ENCODE measurements at places on chromosomes 1 and 21.

- DNase-seq = no peak
These were observed 54.1 kb downstream of the OLFM3 start for GRCh38 chr1:101942516-101943193.

- DNase-seq = no peak
These were observed 186.3 kb upstream of the USP25 start for GRCh38 chr21:15543473-15543872.

DNA sequence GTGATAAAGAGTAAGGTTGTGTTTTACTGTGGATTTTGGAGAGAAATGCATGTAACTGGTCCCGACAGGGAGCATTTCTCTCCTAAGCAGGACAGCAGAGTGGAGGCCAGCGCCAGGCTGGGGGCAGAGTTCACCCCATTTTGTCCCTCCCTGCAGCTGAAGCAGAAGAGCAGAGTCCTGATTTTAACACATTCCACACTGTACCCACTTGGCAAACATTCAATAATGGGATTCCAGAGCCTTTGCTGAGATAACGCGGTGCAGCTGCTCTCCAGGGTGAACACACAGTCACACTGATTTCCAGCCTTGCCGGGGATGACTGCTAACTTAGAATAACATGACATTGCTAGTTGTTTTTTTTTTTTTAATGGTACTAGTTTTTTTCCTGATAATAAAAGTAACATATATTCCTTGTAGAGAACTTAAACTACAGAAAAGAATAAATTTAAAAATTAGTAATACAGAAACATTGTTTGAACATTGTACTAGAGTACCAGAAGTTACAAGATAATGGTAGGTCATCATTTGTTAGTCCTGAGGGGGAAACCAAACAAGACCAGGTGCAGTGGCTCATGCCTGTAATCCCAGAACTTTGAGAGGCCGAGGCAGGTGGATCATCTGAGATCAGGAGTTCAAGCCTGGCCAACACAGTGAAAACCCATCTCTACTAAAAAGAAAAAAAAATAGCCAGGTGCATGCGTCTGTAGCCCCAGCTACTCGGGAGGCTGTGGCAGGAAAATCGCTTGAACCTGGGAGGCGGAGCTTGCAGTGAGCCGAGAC lies 77.2 kb downstream of the SCCPDH start:
- no peak for DNase-seq

DNA sequence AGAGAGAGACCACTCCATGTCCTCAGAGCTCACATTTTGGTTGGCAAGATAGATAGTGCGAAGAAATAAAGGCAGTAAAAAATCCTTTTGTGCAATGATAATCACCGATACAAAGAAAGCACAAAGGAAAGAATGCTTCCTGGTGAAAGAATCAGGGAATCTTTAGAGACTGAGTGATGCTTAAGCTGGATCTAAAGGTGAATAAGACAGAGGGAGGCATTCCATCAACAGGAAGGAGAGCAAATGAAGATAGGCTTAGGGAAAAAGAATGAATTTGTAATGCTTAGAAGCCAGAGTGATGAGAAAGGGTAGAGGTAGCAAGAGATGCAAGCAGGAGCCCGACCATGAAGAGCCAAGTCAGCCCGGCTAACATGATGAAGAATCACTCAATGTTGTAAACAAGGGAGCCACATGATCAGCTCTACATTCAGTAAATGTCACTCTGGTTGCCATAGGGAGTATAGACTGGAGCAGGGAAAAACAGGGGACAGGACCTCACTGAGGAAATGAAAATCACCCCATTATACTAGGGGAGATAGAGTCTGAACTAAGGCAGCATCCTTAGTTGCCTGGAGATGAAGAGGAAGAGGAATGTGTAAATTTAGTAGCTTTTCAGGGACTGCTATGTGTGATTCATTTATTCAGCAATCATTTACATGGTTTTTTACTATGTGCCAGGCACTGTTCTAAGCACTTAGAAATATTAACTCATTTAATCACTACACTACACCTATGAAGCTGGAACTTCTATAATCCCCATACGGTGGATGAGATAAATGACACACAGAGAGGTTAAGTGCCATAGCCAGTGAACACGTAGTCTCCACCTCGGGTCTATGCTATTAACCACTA lies 402.6 kb upstream of the NFIA start:
- no peak for DNase-seq

GRCh38 chr1:9249534-9250410 lies 15.2 kb downstream of the H6PD start:
- DNase-seq = peak; percentile 41

- DNase-seq = no peak
These were observed 9.8 kb upstream of the GPR137B start for GRCh38 chr1:236132420-236133046.

GRCh38 chr1:160907976-160908375 lies 23.0 kb upstream of the ITLN1 start:
- DNase-seq = no peak

DNA sequence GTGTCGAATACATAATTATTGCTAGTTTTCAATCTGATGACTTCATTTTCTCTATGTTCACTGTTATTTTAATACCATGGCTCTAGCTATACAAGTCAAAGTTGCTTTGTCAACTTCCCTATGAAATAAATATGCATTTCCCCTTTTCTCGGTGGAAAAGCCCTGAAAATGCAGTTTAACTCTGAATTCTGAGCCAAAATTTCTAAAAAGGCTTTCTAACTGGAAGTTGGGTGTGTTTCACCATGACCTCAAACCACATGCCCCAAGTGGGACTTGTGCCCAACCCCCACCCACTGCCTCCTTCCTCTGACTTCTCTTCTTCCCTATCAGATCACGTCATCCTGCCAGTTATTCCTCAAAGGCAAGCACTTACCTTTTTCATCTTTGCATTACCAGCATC lies 8.9 kb downstream of the MKNK1 start:
- DNase-seq = no peak

- peak; percentile 83 for DNase-seq
These were observed 19.7 kb upstream of the RBBP5 start for GRCh38 chr1:205141236-205142101.

DNA sequence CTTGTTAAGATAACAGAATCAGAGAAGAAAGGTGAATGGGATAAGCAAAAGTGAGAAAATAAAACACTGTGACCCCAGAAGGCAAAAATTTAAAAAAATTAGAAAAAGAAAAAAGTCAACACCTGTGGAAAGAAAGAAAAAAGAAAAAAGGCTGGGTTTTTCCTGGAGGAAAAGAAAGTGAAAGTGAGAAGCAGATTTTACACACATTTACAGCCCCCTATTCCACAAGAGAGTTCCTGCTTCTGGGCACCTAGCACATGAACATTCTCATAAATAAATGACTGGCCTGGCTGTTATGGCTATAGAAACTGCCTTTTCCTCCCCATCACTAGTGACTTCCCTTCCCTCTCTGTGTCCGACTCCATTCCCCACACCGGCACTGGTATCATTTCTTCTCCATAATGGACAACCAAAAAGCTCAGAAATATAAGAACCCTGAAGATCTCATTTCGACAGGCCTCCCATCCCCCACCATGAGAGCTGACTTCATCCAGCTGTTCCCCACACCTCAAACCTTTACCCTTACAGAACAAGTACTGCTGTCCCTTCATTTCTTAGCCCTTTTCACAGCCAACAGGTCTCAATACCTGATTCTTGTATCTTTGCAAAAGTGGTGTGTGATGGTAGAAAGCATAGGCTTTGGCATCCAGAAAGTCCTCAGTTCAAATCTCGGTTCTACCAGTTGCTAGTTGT lies 12.6 kb downstream of the MTF1 start:
- no peak for DNase-seq
